HCEC 1CT (cell line): ENCODE measurements at places on chromosomes 3 and 15.

- peak; percentile 96 for DNase-seq
Measured at GRCh38 chr3:178170698-178171535, 365.3 kb upstream of the KCNMB2 start.

DNA sequence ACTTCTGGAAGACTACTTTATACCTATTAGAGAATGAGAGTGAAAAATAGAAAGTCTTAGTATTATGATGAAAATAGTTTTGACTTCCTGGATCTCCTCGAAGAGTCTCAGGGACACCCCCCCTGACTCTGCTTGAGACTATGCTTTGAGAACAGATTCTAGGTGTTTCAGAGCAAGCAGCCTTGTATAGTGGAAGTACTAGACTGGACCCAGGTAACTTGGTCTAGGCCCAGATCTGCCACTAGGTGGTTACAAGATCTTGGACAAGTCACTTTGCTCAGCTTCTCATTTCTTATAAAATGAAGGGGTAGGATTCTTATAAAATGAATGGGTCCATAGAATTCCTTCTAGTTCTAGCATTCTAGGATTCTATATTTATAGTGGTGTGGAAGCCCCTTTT lies 9.1 kb downstream of the ABHD5 start:
- peak; percentile 50 for DNase-seq

DNA sequence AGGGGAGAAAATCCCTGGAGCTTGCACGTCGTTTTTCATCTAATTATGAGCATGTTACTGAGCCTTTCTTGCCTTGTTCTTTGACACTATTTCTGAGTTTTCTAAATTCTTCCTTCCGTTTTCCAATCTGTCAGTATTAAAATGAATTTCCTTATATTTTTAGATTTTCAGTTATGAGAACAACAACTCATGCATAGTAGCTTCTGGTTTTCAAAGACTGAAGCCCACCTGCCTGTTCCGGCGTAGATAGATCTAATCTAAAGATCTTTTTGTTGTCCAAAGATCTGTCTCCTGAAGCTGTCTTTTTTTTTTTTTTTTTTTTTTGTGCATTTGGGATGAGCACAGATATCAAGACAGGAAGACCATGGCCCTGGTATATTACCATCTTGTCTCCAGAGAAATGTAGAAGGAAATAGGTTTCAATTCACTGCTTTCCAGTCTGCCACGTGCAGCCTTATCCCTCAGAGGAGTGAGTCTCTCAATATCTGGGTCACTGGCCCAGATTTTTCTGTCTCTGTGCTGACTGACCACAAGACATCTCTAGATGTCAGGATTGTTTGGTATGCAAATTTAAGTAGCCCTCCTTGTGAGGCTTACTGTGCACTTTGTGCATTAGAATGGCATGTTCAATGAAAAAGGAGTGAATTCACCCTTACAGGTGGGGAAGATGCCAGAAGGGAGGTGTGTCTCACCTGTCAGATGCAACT lies 222.3 kb upstream of the TMC3 start:
- DNase-seq = no peak

- DNase-seq = no peak
Measured at GRCh38 chr3:152270937-152271336, 2.2 kb downstream of the MBNL1 start.

GRCh38 chr15:41115161-41115651 lies 874 bp downstream of the INO80 start:
- DNase-seq = peak; percentile 43

- peak; percentile 74 for DNase-seq
Measured at GRCh38 chr3:196632046-196632751, 7.3 kb upstream of the NRROS start.

- DNase-seq = no peak
Measured at GRCh38 chr3:149167898-149168297, 38.5 kb downstream of the HPS3 start.

DNA sequence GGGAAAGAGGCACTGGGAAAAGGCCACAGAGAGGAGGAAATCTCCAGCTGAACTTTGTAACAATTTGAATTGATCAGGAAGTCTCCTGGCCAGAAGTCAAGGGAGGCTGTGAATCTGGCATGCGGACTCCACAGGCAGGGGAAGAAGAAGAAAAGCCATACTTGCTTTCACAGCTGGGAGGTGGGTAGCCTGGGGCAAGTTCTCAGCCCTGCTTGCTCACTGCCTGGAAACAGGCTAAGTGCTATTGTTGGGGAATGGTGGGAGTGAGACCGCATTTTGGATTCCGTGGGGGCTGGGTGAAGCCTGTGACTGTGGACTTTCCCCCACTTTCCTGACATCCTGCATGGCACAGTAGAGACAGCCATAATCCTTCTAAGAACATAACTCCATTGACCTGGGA lies 168.8 kb upstream of the CD96 start:
- no peak for DNase-seq

DNA sequence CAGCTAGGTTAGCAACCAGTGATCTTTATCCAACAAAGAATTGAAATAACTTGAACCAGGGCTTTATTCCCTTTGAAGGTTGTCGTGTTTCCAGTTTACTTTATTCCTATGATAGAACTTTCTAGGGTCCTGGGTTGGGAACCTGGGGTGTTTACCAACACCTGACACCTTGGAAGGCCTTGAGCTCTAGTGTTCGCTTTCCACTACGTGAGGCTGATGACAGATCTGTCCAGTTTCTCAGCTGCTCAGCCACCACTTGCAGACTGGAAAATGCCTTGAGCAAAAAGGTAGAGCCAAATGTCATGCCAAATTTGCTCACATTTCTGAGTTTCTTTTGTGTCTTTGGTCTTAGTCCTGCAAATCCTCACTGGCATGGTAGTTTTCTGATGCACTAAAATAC lies 227.2 kb downstream of the ADAMTSL3 start:
- no peak for DNase-seq

DNA sequence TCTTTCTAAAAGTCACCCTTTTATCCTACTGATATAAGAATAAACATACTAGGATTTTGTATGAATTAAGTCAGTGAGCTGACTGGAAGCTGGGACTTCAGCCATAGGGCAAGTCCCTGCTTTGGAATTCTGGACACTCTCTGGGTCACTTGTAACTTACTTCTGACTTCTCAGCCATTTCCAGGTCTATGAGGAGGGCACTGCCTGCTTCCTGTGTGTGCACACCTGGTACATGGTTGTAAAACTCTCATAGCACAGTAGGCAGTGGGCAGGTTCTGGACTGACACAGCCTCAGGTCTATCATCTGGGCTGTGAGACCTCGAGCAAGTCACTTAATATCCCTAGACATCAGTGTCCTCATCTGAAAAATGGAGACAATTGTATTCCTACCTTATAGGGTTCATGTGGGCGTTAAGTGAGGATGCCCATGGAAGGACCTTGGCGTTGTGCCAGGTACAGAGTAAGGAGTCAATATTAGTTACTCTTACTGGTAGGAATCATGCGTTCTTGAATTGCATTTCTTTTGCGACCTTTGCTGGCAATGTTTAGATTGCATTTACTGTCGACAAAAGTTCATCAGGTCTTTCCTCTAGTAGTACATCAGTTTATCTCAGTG lies 27.5 kb upstream of the TGM5 start:
- no peak for DNase-seq

DNA sequence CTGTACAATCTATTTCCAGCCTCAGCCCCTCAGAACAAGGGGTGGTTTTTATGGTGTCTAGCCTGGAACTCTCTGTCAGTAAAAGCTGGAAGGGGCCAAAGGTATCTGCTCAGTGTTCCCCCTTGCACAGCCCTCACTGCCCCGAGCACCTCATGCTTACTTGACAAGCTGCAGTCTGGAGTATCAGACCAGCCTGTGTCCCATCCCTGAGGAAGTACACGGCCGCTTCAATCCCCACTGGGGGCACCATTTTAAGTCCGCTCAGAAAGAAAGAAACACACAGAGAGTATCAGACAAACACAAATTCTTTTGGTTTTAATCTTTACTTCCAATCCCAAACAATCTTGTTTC lies 32.4 kb downstream of the UMPS start:
- DNase-seq = no peak

DNA sequence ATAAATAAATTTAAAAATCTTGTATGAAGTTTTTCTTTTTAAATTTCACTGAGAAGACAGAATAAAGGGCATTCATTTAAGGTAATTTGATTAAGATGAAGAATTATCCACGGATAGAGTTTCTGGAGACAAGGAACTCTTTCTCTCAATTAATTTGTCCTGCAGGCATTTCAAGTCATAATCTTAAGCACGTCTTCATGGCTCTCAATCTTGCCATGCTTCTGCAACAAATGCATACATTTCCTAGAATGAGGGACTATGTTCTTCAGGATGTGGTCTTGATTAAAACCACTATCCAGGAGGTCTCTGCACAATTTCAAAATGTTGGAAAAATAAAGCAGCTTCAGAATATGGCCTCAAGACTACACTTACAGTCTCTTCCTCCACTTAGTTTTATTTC lies 67.6 kb upstream of the LSAMP start:
- DNase-seq = no peak

DNA sequence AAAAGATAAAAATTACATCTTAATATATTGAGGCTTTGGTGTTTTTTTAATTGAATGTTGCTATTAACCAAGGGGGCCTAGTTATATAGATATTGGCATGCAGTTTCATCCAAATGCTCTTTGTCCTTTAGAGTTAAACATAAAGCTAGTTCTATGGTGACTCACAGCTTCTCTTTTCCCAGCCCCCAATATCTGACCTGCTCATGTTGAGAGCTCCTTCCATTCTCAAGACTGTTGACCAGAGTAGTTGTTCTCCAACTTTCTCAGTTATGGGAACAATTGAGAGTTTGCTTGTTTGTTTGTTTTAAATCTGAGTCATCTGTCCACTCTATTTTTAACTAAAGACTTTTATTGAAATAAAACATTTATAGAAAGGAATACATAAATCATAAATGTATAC lies 15.8 kb upstream of the RARB start:
- DNase-seq = peak; percentile 32

DNA sequence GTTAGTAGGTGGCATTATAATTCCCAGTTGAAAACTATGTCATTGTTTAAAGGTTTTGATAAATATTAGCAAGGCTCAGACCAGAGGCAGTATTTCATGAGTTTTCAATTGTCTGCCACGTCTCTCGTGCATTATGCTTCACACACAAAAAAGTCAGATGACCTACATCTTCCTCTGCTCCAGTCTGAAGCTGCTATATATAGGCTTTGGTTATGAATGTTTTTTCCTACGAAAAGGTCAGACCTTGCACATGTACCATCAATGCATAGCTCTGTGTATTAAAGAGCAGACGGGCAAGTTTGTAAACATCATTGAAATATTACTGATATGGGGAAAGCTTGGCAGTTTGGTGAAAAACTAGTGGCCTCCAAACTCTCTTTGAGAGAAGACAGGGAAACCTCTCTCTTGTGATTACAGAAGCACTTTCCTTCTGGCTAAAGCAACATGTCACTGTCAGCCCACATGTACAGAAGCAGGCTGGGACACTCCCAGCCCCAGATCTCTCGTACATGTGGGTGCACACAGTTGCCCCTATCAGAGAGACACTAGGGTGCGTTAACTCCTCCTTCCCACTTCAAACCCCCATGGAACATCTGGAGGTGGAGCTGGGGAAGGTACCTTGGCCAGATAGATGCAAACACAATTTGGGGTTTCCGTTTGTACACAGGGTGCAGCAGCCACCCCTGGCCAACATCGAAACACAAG lies 184.0 kb upstream of the BCL6 start:
- no peak for DNase-seq

- DNase-seq = peak; percentile 20
Measured at GRCh38 chr3:151318991-151319390, 2.4 kb upstream of the GPR87 start.

DNA sequence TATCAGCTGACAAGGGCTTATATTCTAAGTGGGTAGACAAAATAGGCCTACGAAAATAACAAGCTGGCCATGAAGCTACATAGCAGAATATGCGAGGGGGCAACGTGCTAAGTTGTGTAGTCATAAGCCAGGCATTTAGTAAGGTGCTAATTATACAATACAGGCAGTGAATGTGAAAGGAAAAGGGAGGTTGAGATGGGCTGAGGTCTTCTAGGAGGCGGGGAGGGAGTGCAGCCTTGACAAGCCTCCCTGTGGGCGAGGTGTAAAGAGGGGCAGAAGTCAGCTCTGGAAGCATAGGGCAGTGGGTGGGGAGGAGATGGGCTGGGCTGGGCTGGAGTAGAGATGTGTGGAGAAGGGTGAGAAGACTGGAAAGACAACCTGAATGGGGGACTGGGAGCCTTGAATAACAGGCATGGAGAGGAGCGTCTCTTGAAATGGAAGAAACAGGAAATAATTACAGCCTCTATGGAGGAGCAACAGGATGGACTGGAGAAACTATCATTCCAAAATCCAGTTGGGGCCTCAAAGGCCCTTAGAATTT lies 1.2 kb downstream of the TIGIT start:
- no peak for DNase-seq

- peak; percentile 98 for DNase-seq
Measured at GRCh38 chr3:99859825-99860224, 42.2 kb downstream of the CMSS1 start.

DNA sequence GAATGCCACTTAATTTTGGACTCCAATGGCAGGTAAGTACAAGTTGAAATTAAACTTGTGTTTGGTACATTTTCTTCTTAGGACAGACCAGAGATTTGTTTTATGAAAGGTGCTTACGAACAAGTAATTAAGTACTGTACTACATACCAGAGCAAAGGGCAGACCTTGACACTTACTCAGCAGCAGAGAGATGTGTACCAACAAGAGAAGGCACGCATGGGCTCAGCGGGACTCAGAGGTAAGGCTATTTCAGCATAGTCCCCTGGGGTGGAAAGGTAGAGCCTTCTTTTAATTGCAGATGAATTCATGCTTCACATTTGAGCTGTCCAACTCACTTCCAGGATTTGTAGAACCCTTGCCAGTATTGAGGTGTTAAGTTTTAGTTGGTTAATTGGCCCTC lies 51.4 kb downstream of the ASTE1 start:
- DNase-seq = no peak
